ENCODE measurements at places on chromosomes 2 and 18.

GRCh38 chr18:4035521-4035920 lies 419.6 kb downstream of the DLGAP1 start:
- DNase-seq: no peak

DNA sequence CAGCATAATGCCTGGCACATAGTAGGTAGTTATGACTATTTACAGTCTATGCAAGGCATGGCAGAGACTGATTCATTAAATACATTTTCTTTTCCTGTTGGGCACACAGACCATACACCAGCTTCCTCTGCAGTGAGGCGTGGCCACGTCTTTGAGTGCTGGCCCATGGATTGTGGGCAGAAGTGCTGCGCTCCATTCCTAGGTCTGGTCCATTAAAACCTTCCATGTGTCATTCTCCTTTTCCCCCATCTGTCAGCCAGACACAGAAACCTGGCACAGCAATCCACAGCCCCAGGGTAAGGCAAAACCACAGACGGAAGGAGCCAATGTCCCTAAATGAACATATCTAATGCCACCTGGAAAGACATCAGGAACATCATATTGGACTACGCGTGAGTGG lies 141.9 kb downstream of the TTC32 start:
- DNase-seq: no peak

GRCh38 chr2:20781656-20782265 lies 41.1 kb downstream of the LDAH start:
- no peak for DNase-seq

DNA sequence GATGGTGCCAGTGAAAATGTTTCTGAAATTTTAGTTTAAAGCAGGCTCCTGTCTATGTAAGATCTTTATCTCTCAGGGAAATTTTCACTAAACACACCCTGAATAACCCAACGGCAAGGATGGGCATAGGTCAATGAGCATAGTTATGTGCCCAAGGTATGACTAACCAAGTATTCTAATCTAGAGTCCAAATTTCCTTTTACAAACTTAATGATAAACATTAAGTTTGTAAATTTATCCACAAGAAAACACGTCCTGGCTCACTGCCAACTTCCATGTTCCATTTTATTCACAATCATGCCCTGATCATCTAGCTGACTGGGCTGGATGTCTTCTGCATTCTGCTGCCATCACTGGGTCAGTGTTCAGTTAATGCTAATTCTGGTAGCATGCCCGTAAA lies 151.2 kb downstream of the SRBD1 start:
- no peak for DNase-seq

DNA sequence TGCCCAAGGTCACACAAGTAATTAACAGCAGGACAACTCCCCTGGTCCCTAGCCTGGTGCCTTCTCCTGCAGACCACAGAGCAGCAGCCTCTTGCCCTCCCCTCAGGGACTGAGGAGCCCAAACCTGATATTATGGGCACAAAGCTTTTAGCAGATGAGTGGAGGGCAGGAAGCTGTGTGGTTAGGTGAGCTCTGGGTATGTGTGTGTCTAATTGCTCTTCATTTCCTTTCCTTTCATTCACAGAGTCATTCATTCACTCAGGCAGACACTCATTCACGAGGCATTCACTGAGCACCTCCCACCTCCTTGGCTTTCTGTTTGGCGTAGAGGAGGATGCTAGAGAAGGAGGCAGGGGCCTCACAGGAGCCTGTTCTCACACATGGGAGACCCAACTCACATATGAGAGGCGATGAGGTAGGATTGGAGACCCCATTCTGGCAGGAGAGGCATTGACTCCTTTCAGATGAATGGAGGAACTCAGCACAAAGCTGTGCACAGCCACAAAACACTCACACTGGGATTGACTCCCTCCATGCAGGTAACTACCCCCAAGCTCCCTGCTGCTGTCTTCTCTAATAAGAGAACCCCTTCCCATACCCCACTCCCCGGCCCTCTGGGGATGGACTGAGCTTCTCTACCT lies 306.8 kb upstream of the SKOR2 start:
- DNase-seq: no peak

DNA sequence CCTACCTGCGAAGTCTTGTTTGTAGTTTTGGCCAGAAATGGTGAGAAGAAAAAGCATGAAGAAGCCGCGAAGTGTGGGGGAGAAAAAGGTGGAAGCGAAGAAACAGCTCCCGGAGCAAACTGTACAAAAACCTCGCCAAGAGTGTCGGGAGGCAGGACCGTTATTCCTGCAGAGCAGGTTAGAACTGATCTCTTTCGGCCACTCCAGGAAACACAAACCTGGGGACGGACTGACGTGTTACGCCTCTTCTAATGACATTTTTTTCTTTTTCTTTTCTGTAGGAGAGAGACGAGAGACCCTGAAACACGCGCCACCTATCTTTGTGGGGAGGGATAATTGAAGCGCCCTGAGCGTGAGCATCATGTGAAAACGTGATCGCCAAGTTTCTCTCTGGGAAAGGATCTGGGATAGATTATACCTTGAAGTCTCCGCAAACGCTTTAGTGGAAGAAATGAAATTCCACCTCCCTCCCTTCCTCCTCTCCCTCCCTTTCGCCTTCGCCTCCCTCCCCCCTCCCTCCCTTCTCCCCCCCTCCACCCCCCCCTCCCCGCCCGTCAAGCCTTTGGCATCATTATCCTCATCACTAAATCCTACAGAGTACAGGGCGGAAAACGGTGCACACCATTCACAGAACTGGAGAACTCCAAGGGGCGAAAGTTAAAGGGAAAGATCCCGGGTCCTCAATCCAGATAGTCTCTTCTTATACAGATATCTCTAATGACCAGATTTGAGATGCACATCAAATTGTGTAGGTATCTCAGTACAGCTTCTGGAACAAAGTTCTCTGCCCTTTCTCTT lies at the start of gene ZEB2:
Gene ZEB2 (minus strand): TSS at position 186 of the 798 bp plus-strand sequence. CDS start 2,769 bp downstream, outside the sequence.
- no peak for DNase-seq

- DNase-seq: no peak
Observed at GRCh38 chr18:25983730-25984129, 106.7 kb downstream of the SS18 start.

DNA sequence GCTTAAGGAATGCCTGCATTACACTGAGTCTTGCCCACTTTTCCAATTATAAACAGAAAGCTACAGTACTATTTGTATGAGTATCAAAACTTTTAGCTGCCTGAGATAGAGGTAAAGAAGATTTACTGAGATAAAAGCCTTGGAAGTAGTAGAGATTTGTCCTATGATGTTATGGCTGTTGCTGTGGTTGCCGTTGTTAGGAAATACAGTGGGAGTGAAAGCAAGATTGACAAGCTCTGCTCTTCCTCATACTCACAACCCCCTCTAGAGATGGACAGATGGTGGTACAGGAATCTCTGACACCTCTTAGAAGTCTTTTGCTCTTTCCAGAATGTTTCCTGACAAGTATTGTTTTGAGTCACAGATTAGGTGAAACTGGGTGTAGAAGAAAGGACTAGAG lies 242.5 kb downstream of the RPIA start:
- no peak for DNase-seq

- DNase-seq: no peak
Observed at GRCh38 chr2:64392529-64392928, 61.4 kb upstream of the LGALSL start.

DNA sequence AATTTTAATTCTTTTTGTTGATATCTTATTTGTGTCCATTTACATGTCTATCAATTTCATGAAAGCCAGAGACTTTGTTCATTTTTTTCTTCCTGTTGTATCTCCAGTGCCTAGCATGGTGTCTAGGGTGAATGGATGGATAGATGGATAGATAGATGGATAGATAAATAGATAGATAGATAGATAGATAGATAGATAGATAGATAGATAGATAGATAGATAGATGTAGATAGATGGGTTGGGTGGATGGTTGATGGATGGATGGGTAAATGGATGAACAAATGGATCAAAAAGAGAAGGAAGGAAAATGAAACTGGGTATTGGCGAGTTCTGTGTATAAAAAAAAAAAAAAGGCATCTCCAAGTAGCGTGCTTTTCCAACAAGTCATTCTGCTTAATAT lies 120.5 kb downstream of the FAM124B start:
- DNase-seq: no peak

GRCh38 chr2:71360434-71360975 lies 28.9 kb downstream of the ZNF638 start:
- no peak for DNase-seq

DNA sequence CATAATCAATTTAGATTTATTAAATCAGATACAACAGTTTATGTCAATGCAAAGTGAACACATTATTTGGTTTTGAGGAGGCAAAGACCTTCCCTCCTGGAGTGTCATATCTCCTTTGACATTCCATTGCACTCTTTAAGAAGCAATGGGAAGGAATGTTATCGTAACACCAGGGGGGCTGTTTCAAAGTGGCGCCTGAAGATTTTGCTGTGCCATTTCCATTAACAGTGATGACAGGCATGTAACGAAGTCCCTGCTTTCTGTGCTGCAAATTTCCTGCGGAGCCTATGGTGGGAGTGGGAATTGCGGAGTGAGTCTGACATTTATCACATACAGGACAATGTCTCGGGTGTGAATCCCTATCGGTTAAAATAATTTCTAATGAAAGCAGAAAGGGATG lies 499.6 kb upstream of the RAB6C start:
- no peak for DNase-seq

DNA sequence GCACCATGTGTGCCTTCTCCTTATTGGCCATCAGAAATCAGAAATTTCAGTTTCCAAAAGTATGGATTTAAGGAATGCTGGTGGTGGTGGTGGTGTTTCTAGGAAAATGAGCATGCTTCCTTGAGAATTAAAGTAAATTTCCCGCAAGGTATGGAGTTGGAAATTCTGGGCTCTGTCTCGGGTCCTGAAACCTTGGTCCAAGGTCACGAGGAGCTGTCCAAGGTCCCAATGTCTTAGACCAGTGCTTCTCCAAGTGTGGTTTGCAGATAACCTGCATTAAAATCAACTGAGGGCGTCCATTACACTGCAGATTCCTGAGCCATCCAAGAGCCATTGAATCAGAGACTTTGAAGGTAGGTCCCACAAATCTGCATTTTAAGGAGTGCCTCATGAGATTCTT lies 210.9 kb upstream of the PKDCC start:
- DNase-seq: peak; percentile 19
